Midbrain (tissue), 1 donor: ENCODE measurements at places on chromosomes 4 and X.
A peak's percentile ranks its signal among the peaks of the same experiment; 100 is the strongest.

DNA sequence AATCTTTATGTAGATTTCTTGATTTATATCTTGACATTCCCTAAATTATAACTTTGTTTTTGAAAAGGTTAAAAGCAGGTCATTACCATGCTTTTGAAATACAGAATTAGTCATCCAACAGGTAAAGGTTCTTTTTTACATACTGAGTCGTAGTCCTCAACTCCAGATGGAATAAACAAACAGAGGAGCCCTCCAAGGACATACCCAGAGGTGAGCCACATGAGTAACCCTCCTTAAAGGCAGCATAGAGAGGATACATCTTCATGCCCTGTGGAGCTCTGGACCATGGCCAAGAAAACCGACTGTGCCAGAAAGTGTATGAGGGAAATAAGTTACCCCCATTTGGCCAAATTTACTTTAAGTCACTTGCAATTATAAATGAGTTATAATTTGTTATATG, 95.3 kb upstream of the MCF2 start:
- no peak for DNase-seq

GRCh38 chr4:155428128-155428527, 51.4 kb upstream of the MAP9 start:
- no peak for DNase-seq

GRCh38 chr4:77669946-77670590, 64.4 kb downstream of the CXCL13 start:
- DNase-seq: no peak

DNA sequence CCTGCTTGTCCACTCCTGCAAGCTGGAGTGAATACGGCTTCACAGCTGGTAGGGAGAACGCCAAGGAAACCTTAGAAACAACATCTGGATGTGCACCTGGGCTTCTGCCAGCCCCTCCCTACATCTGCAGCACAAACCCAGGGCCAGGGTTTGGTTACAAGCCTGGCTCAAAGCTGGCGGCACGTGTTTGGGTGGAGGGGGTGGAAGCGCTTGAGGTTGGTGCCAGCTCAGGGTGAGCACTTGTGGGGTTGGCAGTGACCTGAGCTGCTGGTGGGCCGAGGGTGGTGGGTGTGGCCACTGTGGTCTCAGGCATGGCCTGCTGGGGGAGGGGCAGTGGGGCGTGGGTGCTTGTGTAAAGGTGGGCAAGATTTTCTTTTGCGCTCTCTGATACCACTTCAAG, 15.6 kb downstream of the ELF4 start:
- DNase-seq: no peak

DNA sequence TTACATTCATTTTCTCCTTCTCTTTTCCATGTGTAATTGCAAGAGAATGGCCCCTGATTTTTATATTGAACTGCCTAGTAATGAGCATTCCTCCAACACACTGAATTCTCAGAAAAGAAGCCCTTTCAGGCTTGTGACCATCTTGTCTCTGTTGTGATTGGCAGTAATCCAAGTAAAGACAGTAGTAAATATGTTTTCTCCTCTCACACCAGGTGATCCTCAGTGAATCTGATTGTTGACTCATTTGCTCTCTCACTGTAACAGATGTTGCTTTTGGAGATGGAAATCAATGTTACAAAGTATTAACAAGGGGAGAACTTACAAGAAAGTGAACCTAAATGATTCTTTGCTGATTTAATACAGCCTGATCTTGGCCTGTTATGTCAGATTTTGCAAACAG, 271.0 kb downstream of the AFF2 start:
- no peak for DNase-seq

DNA sequence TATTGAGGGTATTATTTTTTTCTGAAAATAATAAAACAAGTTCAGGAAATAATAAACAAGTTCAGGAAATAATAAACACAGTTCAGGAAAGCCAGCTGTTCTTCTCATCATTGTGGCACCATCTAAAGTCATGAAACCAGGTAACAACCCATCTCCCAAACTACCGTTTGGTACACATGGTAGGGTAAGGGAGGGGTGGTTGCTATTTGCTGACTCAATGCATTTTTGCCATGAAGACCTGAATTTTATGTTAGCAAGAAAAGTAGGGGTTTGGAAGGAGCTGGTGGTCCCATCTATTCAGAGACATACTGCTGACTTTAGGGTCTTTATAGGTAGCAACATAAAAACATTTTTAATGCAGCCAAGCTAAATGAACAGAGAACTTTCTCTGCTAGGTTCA, 41.0 kb downstream of the LHFPL1 start:
- DNase-seq: no peak

GRCh38 chr4:24413311-24413784, 171.0 kb downstream of the DHX15 start:
- DNase-seq: no peak

DNA sequence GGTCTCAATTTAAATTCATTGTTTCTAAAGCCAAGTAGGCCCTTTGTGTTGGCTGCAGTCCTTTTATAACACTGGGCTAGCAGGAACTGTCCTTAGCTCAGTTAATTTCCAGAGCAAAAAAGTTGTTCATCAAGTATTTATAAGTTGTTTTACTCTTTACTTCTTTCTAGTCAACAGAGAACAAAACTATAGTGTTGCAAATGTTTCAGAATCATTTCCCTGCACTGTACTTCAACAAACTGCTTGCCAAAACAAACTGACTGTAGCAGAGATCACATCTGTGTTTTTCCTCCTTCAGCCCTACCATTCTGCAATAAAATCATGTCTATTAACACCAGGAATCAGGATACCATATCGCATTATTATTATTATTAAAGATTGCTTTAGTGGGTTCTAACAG, 168.5 kb upstream of the SH3RF1 start:
- DNase-seq: peak; percentile 18

DNA sequence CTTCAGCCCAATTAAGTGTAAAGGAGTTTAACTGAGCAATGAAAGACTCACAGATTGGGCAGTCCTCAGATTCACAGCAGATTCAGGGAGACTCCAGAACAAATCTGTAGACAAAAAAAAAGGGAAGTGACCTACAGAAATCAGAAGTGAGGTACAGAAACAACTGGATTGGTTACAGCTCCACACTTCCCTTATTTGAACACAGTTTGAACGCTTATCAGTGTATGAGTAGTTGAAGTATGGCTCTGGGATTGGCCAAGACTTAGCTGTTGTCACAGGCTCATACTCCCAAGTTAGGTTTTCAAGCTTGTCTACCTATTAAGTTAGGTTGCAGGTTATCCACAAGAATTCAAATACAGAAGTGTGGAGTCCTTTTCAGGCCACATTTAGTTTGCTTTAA, 112.4 kb upstream of the ELOVL6 start:
- no peak for DNase-seq

- DNase-seq: no peak
These were observed 112.2 kb downstream of the IDS start for GRCh38 chrX:149392921-149393320.

GRCh38 chrX:15497865-15498264, 2.7 kb upstream of the BMX start:
- DNase-seq: peak; percentile 36

DNA sequence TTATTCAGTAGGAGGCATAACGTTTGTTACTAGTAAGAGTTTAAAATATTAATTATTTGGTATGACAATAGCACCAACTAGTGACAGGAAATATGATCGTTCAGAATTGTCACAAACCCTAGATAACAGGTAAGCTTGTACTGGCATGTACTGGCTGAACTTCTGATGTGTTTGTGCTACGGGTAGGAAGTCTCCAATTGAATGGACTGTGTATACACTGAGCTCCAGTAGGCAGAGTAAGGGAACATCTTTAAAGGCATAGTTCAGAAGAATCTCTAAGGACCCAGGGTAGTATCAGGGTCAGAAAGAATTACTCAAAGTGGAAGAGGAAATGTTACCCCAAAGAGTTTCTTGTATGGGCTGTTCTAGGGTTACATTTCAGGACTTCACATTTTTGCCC, 230.4 kb downstream of the EDA2R start:
- DNase-seq: no peak

- no peak for DNase-seq
These were observed 7.9 kb upstream of the AMBN start for GRCh38 chr4:70583952-70584834.

- no peak for DNase-seq
These were observed 35.3 kb upstream of the JADE3 start for GRCh38 chrX:46876901-46877300.

GRCh38 chrX:4762196-4762595, 1048.7 kb upstream of the PRKX start:
- no peak for DNase-seq

GRCh38 chr4:24601121-24601520, 16.8 kb upstream of the DHX15 start:
- no peak for DNase-seq

- DNase-seq: no peak
These were observed 497 bp upstream of the THAP9 start for GRCh38 chr4:82900066-82900410.

- DNase-seq: no peak
These were observed 328.6 kb upstream of the ARX start for GRCh38 chrX:25344161-25344936.
